ENCODE measurements at places on chromosomes 12 and 14. TPM values are rescaled to one million over a fixed set of nuclear protein-coding genes. Genes with fewer than 3 reads are reported as not detected.

Gene MUCL1
- not detected for total RNA-seq

Gene SNW1
- total RNA-seq: 125 TPM

Gene TTC8
- 4.1 TPM for total RNA-seq

Gene IGF1
- total RNA-seq: 2.0 TPM

Gene TBX5
- total RNA-seq: not detected

DNA sequence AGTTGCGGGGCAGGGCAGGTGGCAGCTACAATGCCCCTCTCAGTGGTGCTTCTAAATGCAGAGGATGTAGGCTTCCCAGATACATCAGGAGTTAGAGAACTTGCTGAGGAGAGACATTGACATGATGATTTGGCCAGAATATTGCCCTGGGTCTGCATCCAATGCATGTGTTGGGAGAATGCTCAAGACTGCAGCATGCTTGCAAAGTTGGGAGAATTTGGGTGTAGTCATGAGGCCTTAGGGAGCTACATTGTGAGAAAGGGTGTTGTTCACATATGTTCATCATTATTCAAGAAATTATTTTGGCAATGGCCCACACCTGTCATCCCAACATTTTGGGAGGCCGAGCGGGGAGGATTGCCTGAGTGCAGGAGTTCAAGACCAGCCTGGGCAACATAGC, 149.9 kb downstream of the SAMD4A start:
- peaks cover 11% of the 10 kb centered on the region for H3K4me1 ChIP-seq
- H3K36me3 ChIP-seq: no peaks in the 10 kb centered on the region
- no peak overlapping the region for H3K4me3 ChIP-seq
- no peak for DNase-seq
- peaks cover 17% of the 10 kb centered on the region for H3K27me3 ChIP-seq

GRCh38 chr12:30829876-30830275, 75.1 kb upstream of the CAPRIN2 start:
- peaks cover 36% of the 10 kb centered on the region for H3K27me3 ChIP-seq
- no peak for DNase-seq
- no peak overlapping the region for H3K4me3 ChIP-seq
- no peaks in the 10 kb centered on the region for H3K4me1 ChIP-seq
- H3K36me3 ChIP-seq: no peaks in the 10 kb centered on the region
- H3K27ac ChIP-seq: no peak overlapping the region

DNA sequence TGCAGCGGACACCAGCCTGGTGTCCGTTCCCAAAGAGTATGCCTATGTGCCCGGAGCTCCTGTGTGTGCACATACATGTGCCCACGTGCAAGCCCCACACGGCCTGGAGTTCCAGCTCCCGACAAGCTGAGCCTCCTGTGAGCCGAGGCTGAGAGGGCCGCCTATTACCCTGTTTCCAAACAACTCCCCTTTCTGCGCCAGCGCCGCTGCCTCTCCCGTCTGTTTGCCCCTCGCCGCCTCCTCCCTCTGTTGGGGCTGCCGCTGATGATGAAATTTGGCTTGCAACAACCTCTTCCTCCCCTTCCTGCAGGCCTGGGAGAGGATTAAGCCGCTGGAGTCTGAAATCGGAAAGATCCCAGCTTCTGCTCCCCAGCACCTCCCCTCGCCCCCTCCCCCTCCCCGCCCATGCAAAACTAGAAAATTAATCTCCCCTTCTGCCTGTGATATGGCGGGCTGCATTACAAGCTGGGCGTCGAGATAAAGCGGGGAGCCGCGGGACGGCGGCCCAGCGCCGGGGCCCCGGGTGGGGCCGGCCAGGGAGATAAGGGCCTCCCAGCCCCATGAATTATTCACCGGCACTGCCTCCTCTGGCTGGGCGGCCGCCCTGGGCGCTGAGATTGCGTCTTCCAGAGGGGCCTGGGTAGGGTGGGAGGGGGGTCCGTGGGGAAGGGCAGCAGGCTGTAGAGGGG, 6.8 kb upstream of the ASIC1 start:
- no peak overlapping the region for H3K27ac ChIP-seq
- H3K4me1 ChIP-seq: peaks cover 9% of the 10 kb centered on the region
- H3K36me3 ChIP-seq: no peaks in the 10 kb centered on the region
- H3K27me3 ChIP-seq: peaks cover 39% of the 10 kb centered on the region
- peak overlapping the region; percentile 4 for H3K4me3 ChIP-seq

- peaks cover 16% of the 10 kb centered on the region for H3K4me1 ChIP-seq
- no peak for DNase-seq
- no peaks in the 10 kb centered on the region for H3K36me3 ChIP-seq
- no peak overlapping the region for H3K4me3 ChIP-seq
Observed at GRCh38 chr12:6091786-6092566, 32.5 kb downstream of the VWF start.

DNA sequence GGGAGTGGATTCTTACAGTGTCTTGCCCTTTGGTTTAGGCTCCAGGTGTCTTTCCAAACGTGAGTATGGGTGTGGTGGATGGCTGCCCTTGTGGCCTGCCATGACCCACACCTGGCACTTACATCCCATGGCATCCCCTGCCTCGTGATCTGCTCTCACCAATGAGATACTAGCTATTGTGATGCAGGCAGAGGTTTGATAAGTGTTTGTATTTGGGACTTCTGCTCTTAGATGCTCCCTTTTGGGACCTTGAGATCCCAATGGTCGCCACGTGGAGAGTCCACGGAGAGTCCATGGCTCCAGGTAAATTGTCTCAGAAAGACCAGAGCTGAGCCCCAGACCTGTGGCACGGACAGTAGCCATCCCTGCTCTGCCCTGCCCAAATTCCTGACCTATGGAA, 62.5 kb downstream of the MDM2 start:
- H3K27me3 ChIP-seq: no peaks in the 10 kb centered on the region
- peaks cover 4% of the 10 kb centered on the region for H3K4me1 ChIP-seq
- no peaks in the 10 kb centered on the region for H3K36me3 ChIP-seq
- no peak overlapping the region for H3K4me3 ChIP-seq
- H3K27ac ChIP-seq: no peak overlapping the region
- DNase-seq: no peak

- H3K4me1 ChIP-seq: no peaks in the 10 kb centered on the region
- no peak overlapping the region for H3K27ac ChIP-seq
Observed at GRCh38 chr12:122743895-122744525, 8.6 kb upstream of the DENR start.

DNA sequence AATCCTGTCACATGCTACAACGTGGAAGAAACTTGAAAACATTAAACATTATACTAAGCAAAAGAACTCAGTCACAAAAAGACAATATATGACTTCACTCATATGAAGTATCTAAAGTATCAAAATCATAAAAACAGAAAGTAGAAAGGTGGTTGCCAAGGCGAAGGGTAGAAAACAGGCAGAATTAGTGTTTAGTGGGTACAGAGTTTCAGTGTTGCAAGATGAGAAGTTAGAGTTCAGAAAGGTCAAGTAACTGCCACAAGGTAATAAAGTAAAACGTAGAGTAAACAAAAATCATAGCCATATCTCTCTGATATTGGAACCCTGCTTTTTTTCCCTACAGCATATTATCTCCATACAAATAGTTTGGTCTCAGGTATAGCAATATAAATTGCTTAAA, 223.8 kb upstream of the FSCB start:
- no peak overlapping the region for H3K4me3 ChIP-seq
- H3K36me3 ChIP-seq: no peaks in the 10 kb centered on the region
- H3K27ac ChIP-seq: no peak overlapping the region
- H3K4me1 ChIP-seq: no peaks in the 10 kb centered on the region
- DNase-seq: no peak

DNA sequence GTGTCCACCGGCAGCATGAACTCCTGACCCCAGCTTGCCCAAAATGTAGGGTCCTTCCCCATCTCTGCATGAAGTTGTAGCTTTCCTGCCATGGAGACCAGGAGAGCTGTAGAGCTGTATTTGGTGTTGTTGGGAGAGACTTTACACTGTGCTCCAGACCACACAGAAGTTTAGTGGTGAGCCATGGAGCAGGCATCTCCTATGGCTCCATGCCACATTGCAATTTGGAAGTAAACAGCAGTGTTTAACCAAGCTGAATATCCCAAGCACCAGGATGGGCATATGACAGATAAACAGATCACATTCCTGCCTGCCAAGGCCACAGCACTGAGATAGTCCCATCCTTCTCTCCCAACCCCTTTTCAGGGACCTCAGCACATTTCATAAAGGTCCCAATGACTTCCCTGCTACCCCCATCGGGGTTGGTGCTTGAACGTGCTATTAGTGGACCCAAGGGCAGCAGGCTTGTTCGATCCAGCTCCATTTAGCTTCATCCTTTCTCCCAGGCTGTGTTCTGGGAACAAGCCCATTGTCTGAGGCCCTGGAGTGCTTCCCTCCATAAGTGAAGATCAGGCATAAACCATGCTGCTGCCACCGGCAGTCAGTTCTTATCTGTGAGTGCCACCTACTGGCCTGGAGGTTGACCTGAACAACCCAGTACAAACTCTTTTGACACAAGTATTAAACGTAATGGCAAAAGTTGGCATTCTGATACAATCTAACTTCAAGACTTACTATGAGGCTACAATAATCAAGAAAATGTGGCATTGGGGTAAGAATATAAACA, 172.3 kb upstream of the ATXN7L3B start:
- H3K27me3 ChIP-seq: no peaks in the 10 kb centered on the region
- DNase-seq: peak; percentile 13
- no peaks in the 10 kb centered on the region for H3K4me1 ChIP-seq
- H3K4me3 ChIP-seq: no peak overlapping the region

GRCh38 chr12:72133497-72134055, 138.6 kb upstream of the TRHDE start:
- H3K36me3 ChIP-seq: no peaks in the 10 kb centered on the region
- H3K27me3 ChIP-seq: no peaks in the 10 kb centered on the region
- H3K27ac ChIP-seq: no peak overlapping the region
- no peaks in the 10 kb centered on the region for H3K4me1 ChIP-seq
- no peak overlapping the region for H3K4me3 ChIP-seq
- no peak for DNase-seq

DNA sequence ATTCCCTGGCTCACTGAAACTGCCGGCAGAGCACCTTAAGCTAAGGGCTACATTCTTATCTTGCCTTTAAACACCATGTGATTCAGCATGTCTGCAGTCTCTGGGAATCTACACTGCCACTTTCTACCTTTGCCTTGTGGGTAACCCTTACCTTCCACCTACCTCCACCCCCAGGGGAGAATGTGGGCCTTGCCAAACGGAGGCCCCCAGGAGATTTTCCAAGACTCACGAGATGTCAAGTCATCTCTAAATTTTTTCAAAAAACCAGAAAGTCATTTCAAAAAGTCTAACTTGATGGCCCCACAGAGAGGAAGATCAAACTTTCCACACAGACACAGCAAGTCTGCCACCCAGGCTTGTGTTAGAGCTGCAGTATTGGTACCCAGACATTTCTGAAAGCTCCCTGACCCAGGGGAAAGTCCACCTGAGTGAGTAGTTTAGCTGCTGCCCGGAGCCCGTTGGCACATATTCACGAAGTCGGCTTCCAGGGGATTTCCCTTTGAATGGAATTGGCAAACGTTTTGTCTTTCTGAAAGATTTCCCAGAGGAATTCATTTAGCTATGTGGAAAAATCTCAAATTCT, 4.7 kb upstream of the PSMA6 start:
- H3K4me3 ChIP-seq: peak overlapping the region; percentile 85
- no peaks in the 10 kb centered on the region for H3K27me3 ChIP-seq
- H3K4me1 ChIP-seq: peaks cover 66% of the 10 kb centered on the region
- H3K36me3 ChIP-seq: peaks cover 3% of the 10 kb centered on the region
- peak; percentile 75 for DNase-seq
- peak overlapping the region; percentile 98 for H3K27ac ChIP-seq
